Naive thymus-derived CD8-positive, alpha-beta T cell (primary cell): ENCODE measurements at places on chromosomes 16 and 17. TPM values are rescaled to one million over a fixed set of nuclear protein-coding genes. Genes with fewer than 3 reads are reported as not detected.

The TSPAN10 gene
- 1.6 TPM for polyA plus RNA-seq

GRCh38 chr17:58703137-58703915 lies 10.9 kb downstream of the RAD51C start:
- no peaks in the 10 kb centered on the region for H3K36me3 ChIP-seq
- no peaks in the 10 kb centered on the region for H3K4me1 ChIP-seq
- no peak for DNase-seq
- H3K4me3 ChIP-seq, result no peak overlapping the region
- H3K27me3 ChIP-seq, result no peaks in the 10 kb centered on the region

GRCh38 chr16:89172171-89172527 lies 601 bp downstream of the CDH15 start:
- H3K27ac ChIP-seq, result no peak overlapping the region
- no peaks in the 10 kb centered on the region for H3K27me3 ChIP-seq
- H3K4me1 ChIP-seq, result peaks cover 6% of the 10 kb centered on the region
- H3K4me3 ChIP-seq, result no peak overlapping the region
- no peak for DNase-seq

The KREMEN2 gene
- polyA plus RNA-seq, result not detected

The FKBP10 gene
- polyA plus RNA-seq, result not detected

GRCh38 chr17:19004421-19005136 lies at the start of gene FAM83G:
Gene FAM83G (minus strand): TSS chr17:19004764. CDS start chr17:19004041, 723 bp downstream.
- H3K4me3 ChIP-seq, result peak within 1 kb of the TSS; percentile 89
- no peaks in the 10 kb centered on the region for H3K27me3 ChIP-seq
- peaks cover 11% of the 10 kb centered on the region for H3K4me1 ChIP-seq
- H3K36me3 ChIP-seq, result no peaks in the 10 kb centered on the region
- H3K27ac ChIP-seq, result peak within 1 kb of the TSS; percentile 91
- DNase-seq, result peak; percentile 73
